Naive B cell (primary cell): ENCODE measurements at places on chromosomes 6 and 20.

GRCh38 chr20:61185841-61186601 lies 66.0 kb upstream of the CDH4 start:
- no peak for DNase-seq

- no peak for DNase-seq
Measured at GRCh38 chr6:166251655-166252054, 56.5 kb downstream of the PRR18 start.

DNA sequence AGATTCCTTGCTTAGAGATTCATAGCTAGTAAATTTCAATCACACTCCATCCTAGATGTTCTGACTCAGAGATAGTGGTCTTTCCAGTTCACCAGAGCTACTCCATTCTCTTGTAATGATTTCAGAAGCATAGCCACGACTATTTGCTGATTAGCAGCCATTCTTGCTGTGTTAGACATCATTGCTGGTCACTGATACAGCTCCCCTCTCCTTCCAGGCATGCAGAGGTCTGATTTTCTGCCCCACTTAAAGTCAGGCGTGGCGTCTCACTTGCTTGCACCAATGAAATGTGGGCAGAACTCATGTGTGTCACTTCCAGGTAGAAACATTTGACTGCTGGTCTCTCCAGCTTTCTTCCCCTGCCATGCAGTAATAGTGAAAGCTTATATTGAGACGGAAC lies 168.9 kb upstream of the JARID2 start:
- DNase-seq = no peak

DNA sequence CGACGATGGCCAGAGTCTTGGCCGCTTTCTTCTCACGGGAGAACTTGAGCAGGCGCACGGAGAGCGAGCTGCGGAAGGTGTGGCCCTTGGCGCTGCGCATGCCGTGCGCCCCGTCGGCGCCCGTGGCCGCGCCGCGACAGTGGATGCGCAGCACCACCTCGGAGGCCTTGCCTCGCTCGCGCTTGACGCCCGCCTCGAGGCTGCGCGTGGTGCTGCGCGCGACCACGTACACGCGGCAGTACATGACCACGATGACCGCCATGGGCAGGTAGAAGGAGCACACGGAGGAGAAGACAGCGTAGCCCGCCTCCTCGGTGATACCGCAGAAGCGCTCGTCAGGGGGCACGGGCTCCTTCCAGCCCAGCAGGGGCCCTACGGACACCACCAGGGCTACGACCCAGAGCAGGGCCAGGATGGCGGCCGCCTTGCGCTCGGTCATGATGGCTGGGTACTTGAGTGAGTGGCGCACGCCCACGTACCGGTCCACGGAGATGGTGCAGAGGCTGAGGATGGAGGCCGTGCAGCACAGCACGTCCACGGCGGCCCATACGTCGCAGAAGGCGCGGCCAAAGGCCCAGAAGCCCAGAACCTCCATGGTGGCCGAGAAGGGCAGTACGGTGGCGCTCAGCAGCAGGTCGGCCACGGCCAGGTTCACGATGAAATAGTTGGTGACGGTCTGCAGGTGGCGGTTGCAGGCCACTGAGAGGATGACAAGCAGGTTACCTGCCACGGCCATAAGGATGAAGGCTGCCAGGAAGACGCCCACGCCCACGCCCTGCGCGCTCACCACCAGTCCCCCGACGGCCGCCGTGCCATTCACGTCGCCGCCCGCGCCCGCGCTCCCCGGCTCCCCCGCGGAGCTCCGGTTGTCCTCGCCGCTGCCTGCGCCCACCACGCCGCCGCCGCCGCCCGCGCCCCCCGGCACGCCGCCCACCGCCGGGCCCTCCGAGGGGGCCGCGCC lies 232.8 kb upstream of the RNF24 start:
- no peak for DNase-seq

DNA sequence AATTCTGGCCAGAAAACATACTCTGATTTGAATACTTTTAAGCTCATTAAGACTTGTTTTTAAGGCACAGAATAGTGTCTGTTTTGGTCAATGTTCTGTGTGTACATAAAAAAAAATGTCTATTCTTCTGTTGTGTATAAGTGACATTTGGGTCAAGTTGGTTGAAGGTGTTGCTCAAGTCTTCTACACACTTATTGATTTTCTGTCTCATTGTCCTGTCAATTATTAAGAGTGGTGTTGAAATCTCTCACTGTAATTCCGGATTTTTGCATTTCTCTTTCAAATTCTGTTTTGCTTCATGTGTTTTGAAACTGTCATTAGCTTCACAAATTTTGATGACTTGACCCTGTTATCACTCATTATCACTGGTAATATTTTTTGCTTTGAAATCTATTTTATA lies 37.5 kb upstream of the EPM2A start:
- DNase-seq = no peak

- DNase-seq = no peak
Measured at GRCh38 chr6:77292564-77293546, 170.4 kb downstream of the HTR1B start.

GRCh38 chr20:23000232-23000947 lies 34.7 kb upstream of the SSTR4 start:
- no peak for DNase-seq

DNA sequence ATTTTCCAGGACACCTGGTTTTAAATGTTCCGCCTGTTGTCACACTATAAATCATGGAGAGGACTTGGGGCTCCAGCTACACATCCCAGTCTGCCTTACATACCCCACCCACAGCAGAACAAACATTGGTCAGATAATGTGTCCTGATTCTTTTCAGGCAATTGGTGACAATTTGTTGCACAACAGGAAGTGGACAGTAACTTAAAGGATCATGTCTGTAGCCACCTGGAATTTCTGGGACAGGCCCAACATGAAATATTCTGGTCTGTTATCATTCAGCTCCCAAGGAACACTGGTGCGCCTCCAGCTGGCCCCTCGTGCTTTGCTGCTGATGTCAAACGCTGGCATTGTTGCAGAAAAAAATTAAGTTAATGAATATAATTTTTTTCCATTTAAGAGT lies 117.2 kb downstream of the SOBP start:
- DNase-seq = no peak

GRCh38 chr6:158667360-158667981 lies 17.6 kb downstream of the SYTL3 start:
- no peak for DNase-seq

DNA sequence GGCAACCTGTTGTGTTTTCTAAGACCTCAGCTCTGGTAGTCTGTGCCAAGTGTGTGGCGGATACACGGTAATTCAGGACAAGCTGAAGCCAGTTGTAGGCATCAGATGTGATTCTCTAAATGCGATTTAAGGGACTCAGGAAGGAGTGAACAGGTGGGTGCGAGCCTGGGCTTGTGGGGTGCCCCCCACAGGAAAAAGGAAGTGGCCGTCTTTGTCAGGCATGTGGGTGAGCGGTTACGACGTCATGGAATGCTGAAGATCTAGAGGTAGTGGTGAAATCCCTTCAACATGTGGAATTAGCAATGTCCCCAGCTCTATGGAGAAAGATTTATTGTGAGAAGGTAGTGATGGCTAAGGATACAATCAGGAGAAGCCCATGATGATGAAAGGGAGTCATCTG lies 95.1 kb upstream of the EXOC2 start:
- no peak for DNase-seq

- DNase-seq = no peak
Measured at GRCh38 chr6:113629975-113630737, 227.0 kb upstream of the MARCKS start.

GRCh38 chr6:20732896-20733295 lies 198.6 kb downstream of the CDKAL1 start:
- no peak for DNase-seq

DNA sequence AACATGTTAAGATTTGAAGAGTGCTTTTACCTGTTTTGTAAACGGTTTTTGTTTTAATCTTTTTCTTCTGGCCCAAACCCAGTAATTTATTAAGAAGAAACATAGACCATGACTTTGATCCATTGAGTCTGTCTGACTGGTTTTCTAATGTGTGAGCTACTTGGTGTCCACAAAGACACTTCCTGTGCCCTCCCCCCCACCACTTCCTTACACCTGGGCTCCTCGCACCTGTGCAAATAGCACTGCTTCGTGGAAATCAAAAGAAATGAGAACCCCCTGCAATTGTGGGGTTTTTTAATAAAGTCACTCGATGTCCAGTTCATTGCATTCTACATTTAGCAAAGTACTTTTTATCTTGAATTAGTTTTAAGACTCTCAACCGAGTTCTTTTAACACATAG lies 65.5 kb downstream of the SMOC2 start:
- no peak for DNase-seq

- no peak for DNase-seq
Measured at GRCh38 chr6:112225691-112226090, 28.7 kb downstream of the LAMA4 start.

DNA sequence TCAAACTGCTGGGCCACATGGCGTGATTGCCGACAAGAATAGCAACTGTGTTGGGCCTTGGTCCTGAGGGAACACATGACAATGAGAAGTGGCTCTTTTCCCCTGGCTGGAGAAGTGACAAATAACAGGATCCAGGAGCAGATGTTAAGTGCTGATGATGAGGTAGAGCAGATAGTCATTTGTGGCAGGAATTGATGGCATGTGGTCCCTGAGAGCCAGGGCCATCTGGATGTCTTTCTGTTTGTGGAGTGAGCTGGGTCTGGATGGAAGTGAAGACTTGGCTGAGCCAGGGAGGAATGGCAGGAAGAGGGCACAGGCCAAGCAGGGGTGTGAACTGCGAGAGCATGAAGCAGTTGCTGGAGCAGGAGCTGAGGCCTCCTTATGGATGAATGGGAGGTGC lies 67.8 kb downstream of the SCAND1 start:
- DNase-seq = no peak

- DNase-seq = no peak
Measured at GRCh38 chr20:48823960-48824498, 3.8 kb downstream of the PREX1 start.

DNA sequence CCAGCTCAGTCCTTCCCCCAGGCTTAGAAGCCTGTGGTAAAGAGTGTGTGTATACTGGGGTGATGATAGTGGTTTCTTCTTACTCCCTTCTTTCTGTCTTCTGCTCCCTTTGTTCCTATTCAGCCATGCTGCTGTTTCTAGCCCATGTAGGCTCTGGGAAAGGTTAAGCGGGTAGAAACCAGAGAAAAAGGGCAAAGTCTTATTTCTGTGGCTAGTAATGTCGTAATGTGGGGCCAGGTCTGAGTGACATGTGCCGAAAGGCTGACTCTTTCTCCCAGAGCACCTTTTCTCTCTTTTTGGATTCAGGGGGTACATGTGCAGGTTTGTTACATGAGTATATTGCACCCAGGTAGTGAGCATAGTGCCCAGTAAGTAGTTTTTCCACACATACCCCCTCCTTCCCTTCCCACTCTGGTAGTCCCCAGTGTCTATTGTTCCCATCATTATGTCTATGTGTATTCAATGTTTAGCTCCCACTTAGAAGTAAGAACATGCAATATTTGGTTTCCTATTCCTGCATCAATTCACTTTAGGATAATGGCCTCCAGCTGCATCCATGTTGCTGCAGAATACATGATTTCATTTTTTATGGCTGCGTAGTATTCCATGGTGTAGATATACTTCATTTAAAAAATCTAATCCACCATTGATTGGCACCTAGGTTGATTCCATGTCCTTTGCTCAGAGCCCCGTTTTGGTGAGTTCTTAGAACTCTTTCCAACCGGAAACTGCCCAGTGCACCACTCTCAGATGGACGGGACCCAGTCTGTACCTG lies 74.3 kb downstream of the EFHC1 start:
- DNase-seq = no peak

- DNase-seq = no peak
Measured at GRCh38 chr6:89689732-89690131, 51.2 kb upstream of the LYRM2 start.

GRCh38 chr6:127550403-127550802 lies 26.6 kb upstream of the C6orf58 start:
- no peak for DNase-seq

DNA sequence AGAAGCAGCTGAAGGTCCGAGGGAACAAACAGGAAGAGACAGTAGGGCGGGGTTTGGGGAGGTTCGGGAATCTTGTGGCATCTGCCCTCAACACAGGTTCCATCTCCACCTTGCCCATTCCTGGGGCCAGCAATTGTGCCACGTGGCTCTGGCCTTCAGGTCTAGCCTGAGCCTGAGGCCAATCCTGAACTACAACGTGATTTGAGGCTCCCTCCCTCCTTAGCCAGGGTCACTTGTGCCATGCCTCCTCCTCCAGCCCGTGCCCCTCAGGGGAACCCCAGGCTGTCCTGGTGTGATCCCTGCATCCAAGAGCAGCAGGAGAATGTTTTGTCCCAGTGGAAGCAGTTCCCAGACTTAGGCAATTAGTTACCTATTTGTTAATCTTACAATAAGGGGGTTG lies 3.0 kb downstream of the CST9 start:
- no peak for DNase-seq
